ENCODE measurements at places on chromosomes 7 and 10. TPM values are rescaled to one million over a fixed set of nuclear protein-coding genes. Genes with fewer than 3 reads are reported as not detected.

GRCh38 chr7:127799535-127800305 is 147.7 kb downstream of the SND1 start:
- no peak for DNase-seq

DNA sequence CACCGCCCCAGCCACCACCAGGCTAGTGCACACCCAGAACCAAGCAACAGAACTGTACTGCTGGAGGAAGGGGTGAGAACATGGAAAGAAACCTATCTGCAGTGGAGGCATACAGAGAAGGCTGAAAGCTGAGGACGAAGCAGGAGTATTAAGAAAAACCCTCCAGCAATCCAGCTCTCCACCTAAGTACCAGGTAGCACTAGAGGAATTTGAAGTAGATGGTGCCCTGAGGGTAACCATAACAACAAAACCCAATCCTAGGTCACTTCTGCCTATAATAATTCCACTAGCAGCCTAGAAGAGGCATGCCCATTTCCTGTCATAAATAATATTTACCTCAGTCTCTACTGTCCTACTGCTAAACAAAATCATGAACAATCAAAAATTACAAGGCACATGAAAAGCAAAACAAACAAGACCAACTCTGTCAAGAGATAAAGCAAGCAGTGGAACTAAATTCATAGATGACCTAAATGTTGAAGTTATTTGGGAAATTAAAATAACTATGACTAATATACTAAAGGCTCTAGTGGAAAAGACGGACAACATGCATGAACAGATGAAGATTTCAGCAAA is 51.1 kb downstream of the HYCC1 start:
- no peak for DNase-seq

DNA sequence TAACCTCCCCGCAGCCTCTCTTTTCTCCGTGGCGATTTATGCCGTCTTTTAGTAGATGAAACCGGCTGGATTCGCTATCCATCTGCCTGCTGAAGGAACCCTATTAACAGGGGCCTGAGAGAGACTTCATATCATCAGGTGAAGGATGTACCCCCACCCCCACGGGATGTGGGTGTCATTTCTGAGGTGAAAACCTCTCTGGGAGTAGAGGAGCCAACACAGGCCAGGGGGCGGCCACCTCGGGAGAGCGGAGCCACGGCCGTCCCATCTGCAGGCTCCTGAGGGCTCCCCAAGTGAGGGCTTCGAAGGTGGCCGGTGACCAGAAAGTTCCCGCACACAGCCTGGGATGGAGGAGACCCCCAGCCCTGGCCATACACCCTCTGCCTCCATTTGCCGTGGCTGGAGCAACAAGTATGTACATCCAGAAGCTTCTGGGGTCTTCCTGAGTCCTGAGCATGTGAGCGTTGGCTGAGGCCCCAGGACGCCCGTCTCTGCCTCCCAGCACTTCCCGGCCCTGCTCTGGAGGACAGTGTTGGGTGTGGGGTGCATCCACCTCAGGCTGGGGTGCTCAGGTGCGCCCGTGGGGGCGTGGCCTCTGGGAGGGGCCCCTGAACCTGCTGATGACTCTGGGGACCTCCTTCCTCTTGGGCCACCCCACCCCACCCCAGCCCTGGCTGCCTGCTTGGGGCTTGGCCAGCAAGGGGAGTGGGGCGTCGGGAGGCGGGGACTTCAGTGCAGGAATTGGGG is 84.7 kb downstream of the NKX6-2 start:
- no peak for DNase-seq

Gene GPR15LG
- total RNA-seq, result not detected

- no peak for DNase-seq
Measured at GRCh38 chr10:75057680-75058079, 53.8 kb upstream of the SAMD8 start.

GRCh38 chr10:23419201-23419600 is 19.7 kb upstream of the OTUD1 start:
- no peak for DNase-seq

- peak; percentile 13 for DNase-seq
Measured at GRCh38 chr7:82291931-82292330, 151.6 kb downstream of the CACNA2D1 start.

- DNase-seq, result no peak
Measured at GRCh38 chr7:40903872-40904271, 769.1 kb downstream of the SUGCT start.

Gene NRCAM
- total RNA-seq, result 0.15 TPM

Gene TUBAL3
- total RNA-seq, result 0.98 TPM

- peak; percentile 42 for DNase-seq
Measured at GRCh38 chr10:70549962-70550458, 52.5 kb downstream of the PRF1 start.

GRCh38 chr7:70384024-70384423 is 747.9 kb upstream of the GALNT17 start:
- no peak for DNase-seq

Gene GLCCI1
- 4.6 TPM for total RNA-seq

Gene C10orf67
- not detected for total RNA-seq

DNA sequence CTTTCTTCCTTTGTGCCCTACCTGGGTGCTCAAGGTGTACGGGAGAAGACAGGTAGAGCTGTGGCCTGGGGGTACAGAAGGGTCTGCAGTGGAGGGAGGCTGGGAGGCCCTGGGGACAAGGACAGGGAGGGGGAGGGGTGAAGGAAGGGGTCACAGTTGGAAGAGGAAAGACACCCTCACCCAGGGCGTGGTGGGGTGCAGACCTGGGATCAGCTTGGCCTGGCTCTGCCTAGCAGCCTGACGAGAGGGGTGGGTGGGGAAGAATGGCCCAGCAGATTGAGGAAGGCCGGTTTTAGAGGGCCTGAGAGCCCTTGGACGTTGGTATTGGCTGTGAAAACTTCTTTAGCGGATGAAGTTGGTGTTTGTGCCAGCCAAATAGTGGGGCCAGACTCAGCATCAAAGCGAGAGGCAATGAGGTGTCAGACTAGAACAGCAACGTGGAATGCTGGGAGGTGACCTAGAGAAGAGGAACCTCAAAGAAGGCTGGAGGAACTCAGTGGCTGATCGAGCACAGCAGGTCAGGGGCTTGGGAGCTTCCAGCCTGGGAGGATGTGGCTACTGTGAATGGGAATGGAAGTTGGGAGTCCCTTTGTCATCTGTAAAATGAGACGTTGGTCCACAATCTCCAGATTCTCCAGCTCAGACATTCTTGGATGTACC is 18.1 kb upstream of the TRIM8 start:
- DNase-seq, result no peak

DNA sequence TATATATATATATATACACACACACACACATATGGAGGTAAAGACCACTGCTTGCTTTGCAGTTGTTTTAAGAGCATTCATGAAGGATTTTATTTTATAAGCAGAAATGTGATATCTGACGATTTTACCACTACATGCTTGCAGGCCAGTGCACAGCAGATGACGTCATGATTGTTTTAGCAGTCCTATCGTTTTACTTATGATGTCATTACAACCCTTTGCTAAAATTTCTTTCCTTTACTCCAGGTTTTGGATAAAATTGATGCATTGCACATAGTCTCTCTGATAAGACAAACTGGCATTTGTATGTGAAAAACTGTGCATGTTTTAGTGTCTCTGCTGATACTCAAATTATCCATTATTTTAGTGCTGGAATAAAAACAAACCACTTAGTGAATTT is 9.2 kb downstream of the EGFR start:
- no peak for DNase-seq

- no peak for DNase-seq
Measured at GRCh38 chr10:126905776-126906703, 812 bp downstream of the DOCK1 start.

DNA sequence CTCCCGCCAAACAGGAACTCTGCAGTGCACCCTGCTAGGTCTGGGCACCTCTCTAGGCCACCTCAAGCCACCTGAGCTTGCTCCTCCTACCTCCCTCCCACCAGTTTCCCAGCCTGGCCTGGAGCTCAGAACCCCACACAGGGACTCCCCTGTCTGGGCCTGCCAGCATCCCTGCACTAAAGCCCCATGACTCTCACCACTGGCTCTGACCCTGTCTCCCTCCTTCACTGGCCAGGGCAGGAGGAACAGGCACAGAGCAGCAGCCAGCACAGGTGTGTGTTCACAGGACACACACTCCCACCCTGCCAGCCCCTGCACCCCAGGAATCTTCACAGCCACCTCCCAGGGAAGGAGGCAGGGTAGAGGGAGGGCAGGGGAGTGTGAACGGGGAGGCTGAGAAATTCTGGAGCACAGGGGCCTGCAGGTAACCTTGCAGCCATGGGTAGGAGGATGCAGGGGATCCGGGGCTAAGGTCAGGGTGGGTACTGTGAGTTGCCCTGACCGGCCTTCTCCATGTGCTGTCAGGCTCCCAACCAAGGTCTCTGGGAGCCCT is 13.9 kb upstream of the ANTXRL start:
- DNase-seq, result no peak

Gene IFIT1B
- total RNA-seq, result not detected

DNA sequence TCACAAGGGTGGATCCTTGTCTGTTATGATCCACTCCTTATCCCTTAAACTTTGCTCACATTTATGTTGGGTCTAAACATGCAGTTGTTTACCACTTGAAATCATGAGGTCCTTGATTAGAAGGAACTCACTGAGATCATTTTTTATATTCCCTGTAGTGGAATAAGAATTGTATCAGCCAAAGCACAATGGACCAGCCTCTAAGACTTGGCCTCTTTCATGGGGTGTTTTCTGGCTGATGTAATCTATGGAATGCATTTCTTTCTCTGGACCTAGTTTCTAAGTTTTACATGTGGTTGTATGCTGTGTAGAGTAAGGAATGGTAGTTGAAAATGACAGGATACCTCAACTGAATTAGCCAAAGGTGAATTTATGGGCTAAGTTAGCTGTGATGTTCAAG is 376.6 kb downstream of the SORCS3 start:
- DNase-seq, result no peak

DNA sequence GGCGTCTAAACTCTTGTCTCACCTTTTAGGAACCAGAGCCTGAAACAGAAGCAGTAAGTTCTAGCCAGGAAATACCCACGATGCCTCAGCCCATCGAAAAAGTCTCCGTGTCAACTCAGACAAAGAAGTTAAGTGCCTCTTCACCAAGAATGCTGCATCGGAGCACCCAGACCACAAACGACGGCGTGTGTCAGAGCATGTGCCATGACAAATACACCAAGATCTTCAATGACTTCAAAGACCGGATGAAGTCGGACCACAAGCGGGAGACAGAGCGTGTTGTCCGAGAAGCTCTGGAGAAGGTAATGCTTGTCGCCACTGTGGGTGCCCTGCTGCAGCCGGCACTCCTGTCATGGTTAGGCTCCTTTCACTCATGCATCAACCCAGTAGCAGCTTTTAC is 113.1 kb downstream of the ZMYND11 start:
- DNase-seq, result no peak

DNA sequence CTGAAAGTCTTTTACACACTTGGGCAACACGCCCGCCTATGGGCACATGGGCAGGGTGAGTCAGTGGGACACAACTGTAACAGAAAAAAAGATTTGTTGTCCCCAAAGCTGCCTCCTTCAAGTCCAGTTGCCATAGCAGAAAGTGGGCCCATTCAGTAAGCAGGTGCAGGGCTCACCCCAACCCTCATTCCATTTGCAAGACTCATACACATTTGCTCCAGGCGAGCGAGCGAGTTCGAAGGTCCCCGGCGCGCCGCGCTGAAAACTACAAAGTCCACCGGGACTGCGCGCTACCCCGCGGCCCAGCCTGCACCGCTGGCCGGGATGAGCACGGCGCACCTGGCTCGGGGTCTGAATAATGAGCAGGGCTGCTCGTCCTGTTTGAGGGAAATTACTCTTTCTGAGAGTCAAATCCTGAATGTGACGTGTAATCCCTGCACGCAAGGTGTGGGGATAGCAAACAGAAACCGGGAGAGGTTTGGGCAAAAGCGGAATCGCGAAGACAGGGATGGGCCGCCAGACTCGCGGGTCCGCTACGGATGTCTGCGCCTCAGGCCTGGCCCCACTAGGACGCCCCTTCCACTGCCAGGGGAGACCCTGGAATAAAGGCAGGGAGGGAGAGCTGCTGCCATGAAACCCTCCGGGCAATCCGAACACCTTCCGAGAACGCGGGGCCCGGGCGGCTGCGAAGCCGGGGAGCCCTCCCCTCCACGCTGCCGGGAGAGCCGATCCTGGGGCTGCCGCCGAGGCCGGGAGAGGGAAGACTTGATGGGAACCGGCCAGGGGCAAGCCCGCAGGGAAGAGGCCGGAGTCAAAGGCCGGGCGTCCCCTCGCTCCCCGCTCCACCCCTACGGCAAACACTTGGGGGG is 982 bp downstream of the COBL start:
- peak; percentile 50 for DNase-seq

DNA sequence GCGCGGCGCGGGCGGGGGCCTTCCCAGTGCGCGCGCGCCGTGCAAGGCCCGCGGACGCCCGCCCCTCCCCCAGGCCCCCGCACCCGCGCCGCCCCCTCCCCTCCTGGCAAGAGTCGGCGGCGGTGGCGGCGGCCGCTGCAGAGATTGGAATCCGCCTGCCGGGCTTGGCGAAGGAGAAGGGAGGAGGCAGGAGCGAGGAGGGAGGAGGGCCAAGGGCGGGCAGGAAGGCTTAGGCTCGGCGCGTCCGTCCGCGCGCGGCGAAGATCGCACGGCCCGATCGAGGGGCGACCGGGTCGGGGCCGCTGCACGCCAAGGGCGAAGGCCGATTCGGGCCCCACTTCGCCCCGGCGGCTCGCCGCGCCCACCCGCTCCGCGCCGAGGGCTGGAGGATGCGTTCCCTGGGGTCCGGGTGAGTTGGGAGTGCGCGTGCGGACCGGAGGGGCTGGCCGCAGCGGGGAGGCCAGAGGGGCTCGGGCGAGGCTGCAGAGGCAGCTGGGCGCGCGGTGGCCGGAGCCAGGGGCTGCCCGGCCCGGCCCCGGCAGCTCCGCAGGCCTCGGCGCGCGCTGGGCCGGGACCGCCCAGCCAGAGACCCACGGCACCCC is at the start of gene BMPR1A:
Gene BMPR1A, plus strand, starts transcription at position 109 of the 602 bp plus-strand sequence. CDS start 119,400 bp downstream, outside the sequence.
- DNase-seq, result no peak

DNA sequence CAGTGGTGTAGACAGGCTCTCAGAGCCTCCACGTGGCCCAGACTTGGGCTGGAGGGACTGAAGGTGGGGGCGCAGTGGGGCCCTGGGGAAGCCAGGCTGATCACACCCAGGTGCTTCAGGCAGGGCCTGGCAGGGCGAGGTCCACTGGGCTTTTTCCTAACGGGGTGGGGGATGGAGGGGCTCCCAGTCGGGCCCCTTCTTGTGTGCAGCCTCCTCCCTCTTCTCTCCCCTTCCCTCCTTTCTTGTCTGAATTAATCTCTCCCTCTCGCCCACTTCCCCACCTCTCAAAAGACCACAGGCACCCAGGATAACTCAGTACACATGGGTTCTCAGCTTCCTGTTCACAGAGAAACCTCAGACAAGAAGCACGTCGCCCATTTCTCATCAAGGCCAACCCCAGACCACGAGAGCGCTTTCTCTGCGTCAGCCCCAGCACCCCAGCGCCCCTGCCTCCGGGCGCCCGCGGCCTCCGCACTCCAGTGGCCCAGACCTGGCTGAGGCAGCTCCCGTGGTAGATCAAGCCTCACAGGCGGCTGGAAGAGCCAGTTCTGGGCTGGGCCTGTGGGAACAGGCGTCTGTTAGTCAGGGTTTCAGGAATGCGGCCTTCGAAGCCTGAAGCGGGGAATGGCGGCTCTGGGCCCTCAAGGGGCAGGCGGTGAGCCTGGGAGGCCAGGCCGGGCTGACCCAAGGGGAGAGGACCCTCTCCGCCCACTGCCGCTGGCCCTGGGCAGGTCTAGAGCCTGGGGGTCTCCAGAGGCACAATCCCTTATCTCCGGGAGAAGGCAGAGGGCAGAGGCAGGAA is 50.6 kb downstream of the PWWP2B start:
- no peak for DNase-seq

Gene OPN1SW
- not detected for total RNA-seq

Gene POU6F2
- 0.27 TPM for total RNA-seq

Gene NUTM2E
- 0.15 TPM for total RNA-seq

- DNase-seq, result no peak
Measured at GRCh38 chr7:98881561-98882315, 3.4 kb downstream of the TRRAP start.

Measured in HCT116 (cell line).